Activated naive CD8-positive, alpha-beta T cell treated with anti-CD3 and anti-CD28 coated beads, Interleukin-2, amount 10 ng/mL, durations not matched to agents 7 days and 5 days (primary cell): ENCODE measurements at places on chromosomes 4 and X. TPM values are rescaled to one million over a fixed set of nuclear protein-coding genes. Genes with fewer than 3 reads are reported as not detected.

DNA sequence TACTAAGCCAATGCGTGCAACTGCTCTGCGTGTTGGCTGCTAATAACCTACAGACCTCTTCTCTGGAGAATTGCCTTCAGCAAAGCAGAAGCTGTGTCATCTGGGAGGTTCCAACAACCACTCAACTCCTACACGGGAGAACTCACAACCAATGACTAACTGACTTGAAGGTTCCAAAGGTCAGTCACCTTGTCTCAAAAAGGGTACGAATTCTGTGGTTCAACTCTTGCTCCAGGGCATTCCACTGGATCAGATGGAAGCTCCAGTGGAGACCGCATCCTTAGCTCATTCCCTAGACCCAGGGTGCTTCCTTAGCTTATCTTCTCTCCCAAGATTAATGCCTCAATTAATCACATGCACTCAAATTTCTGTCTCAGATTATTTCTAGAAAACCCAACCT is 222.7 kb downstream of the CHIC2 start:
- no peak for DNase-seq

CYLC1 gene
- total RNA-seq, result not detected

- no peak for DNase-seq
Measured at GRCh38 chrX:15344106-15344505, 8.8 kb upstream of the PIGA start.

- no peak for DNase-seq
Measured at GRCh38 chrX:142095651-142096245, 109.3 kb downstream of the MAGEC2 start.

DNA sequence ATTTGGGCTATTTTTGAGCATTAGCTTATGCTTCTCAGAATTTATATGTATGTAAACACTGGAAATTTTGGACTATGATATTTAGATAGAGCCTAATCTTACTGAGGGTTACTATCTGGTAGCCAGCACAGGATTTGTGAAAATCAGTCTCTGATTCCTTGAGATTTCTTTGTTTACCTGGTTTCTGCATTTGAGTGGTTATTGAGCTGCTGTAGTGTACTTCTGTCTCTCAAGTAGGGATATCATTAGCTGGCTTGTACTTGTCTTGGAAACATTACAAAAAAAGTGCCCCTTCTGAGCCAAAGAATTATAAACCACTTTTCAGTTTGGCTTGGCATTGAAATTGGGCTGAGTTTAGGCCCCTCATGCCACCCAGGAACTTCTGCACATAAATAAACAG is 49.7 kb downstream of the TLL1 start:
- DNase-seq, result no peak

- DNase-seq, result no peak
Measured at GRCh38 chr4:120156120-120156718, 89.6 kb upstream of the MAD2L1 start.

DNA sequence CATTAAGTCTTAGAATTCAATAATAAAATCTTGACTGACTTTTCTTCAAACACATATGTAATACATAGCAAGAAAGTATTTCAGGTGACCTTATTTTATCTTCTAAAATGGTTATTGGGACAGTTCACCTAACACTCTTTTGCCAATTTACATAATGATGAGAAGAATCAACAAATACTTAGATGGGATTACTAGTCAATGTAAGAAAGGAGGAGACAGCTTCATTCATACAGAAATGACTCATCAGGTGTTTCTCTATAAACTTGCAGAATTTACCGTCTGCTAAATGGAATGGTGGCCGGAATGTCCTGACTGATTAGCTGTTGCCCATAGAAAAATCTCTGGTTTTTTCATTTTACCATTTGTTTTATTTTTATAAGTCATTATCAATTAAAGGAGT is 115.0 kb upstream of the ETNPPL start:
- DNase-seq, result no peak

DNA sequence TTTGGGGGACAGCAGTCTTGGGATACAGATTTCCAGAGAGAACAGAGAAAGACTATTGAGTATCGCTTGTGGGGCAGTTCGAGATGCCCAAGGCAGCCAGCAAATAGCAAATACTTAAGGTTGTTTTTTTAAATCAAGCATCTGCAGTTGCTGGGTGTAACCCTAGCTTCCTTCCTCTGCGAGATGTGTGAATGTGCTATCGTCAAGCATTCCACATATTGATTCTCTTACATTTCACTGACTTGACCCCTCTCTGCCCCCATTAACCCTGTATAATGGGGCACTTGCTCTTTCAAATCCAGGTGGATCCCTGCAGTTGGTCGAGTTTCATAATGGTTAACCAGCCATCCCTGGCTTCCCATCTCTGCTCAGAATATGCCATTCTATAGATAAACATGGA is 23.5 kb downstream of the KCNE5 start:
- no peak for DNase-seq

- DNase-seq, result no peak
Measured at GRCh38 chr4:173374588-173374987, 3.8 kb downstream of the SAP30 start.
